ENCODE measurements at places on chromosomes 11 and 22.

DNA sequence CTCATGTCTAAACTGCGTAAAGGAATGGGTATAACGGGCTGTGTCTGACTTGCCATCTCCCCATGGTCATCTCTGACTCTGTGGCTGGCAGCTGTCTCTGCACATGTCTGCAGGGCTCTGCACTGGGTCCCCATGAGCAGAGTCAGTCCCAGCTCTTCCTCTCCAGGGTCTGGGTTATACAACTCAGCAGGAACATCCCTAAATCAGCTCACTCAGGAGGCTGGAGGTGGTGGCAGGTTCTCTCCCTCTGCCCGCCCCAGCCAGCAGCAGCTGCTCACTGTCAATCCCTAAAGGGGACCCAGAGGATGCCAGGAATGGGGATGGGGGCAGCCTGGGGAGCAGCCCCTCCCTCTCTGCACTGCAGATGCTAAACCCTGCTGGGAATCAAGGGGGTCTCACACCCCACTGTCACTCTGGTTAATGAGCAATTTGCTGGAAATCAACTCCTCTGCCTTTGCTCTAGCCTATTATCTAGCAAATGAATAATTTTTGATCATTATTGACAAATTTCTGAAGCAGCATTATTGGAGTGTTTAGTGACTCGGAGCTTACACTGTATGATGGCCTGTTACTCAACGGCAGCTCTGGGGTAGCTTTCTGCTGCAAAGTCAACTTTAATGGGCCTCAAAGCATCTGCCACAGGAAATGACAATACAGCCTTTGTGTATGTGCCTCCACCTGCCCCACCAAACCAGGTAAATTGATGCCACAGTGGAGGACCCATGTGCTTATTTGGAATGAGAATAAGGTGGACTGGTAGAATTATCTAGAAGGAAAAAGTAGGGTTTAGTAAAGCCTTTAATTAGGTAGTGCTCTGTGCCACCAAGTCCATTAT lies 55.7 kb upstream of the SHANK2 start:
- no peak for DNase-seq

GRCh38 chr11:133595998-133596590 lies 63.8 kb upstream of the OPCML start:
- DNase-seq, result no peak

- DNase-seq, result no peak
These were observed 13.7 kb downstream of the PDHX start for GRCh38 chr11:34929794-34930763.

- DNase-seq, result no peak
These were observed 91.9 kb upstream of the TMEM45B start for GRCh38 chr11:129723761-129724162.

DNA sequence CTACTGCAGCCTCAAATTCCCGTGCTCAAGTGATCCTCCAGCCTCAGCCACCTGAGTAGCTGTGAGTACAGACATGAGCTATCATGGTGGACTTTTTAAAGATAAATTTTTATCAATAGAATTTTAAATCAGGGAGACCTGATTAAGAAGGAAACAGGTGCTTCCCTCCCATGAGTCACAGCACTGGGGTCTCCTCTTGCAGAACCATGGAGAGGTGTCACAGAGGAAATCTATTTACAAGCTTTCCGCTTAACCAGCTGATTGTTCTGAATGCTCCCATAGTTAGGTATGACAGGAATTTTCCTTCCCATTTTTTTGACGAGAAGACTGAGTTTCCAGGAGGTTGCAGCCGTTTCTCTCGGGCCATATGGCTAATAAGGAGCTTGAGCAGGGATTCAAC lies 516.1 kb downstream of the MIAT start:
- DNase-seq, result no peak

DNA sequence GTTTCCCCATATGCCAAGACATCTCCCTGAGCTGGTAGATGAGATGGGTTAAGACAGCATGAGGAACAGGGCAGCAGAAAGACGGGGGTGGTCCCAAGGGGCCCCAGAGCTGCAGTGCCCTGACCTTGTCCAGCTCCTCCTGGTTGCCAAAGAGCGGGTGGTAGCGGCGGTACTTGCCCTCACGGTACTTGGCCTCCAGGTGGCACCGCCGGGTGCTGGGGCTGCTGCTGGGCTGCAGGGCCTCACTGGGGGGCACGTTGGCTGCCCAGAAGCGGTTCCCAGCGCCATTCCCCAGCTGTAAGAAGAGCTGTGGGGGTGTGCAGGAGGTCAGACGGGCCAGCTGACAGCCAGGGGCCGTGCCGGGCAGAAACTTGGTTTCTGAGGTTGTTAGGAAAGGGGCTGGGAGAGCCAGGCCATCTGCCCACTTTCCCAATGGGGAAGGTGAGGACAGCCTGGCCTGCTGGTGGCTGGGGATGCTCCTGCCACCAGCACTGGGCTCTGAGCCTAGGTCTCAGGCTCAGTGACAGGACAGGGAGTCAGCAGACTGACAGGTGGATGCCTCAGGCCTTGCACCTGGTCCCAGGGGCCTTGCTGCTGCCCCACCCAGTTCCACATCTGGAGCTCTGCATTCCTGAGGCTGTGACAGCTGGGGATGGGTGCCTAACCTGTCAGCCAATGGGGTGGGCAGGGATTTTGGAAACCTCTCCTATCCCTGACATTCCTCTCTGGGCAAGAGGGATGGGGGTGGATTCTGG lies 30.0 kb upstream of the PDE2A start:
- DNase-seq, result no peak

GRCh38 chr11:128039140-128040021 lies 548.0 kb downstream of the ETS1 start:
- DNase-seq, result peak; percentile 81

- DNase-seq, result no peak
These were observed 728.2 kb upstream of the ANO5 start for GRCh38 chr11:21464601-21465193.

GRCh38 chr11:115393950-115394349 lies 110.3 kb downstream of the CADM1 start:
- DNase-seq, result no peak

- DNase-seq, result no peak
These were observed 775.1 kb downstream of the BRD1 start for GRCh38 chr22:49052560-49052959.

DNA sequence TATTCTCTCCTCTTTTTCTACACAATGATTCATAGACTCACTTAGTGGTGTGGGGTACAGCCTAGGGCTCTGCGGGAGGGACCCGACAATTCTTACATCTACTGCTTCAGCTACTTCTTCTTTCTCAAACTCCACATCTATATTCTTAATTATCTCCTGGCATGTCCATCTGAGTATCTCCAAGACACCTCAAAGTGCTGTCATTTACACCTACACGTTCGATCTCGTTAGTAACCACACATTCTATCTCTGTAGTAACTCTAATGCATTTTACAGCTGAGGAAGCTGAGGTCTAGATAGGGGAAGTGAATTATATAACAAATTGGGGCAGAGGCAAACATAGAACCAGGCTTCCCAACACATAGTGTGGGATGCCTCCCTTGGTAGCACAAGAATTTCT lies 27.7 kb upstream of the RRM1 start:
- DNase-seq, result no peak

DNA sequence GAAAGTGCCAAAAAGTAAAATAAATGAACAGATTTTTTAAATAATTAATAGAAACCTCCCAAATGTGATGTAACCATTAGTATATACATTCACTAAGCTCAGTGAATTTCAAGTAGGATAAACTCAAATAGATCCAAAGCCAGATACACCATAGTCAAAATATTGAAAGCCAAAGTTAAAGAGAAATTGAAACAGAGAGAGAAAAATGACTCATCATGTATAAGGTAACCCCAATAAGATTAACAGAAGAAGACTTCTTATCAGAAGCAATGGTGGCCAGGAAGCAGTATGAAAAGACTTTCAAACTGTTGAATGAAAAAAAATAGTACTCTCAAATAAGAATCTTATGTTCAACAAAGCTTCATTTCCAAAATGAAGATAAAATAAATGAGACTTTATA lies 70.5 kb downstream of the LUZP2 start:
- no peak for DNase-seq

- DNase-seq, result no peak
These were observed 100.3 kb downstream of the RBFOX2 start for GRCh38 chr22:35928285-35928798.

GRCh38 chr11:29100967-29101366 lies 915.9 kb downstream of the KCNA4 start:
- no peak for DNase-seq

GRCh38 chr11:34165786-34166555 lies 60.5 kb downstream of the NAT10 start:
- DNase-seq, result no peak

DNA sequence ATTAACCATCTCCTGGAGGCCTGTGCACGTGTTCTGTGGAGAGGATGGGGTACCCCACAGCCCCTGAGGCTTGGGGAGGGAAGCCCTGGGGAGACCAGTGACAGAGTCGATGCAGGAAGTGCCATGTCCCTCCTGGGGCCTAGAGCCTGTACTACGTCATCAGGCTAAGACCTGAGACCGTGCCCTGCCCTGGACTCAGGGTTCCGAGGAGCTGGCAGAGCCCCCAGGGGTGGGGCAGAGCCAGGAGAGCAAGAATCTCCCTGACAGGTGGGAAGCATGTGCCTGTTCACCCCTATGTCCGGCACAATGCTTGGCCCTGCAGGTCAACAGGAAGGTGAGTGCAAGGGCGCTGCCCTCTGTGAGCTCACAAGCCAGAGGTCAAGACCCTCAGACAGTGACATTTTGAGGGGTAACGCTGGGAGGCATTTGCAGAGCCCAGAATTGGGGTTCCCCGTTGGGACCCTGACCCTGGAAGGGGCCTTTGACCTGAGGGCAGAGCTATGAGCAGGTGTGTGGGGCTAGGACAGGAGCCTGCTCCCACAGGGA lies 781.6 kb downstream of the BRD1 start:
- DNase-seq, result no peak

GRCh38 chr11:33574331-33574730 lies 126.3 kb downstream of the C11orf91 start:
- no peak for DNase-seq

DNA sequence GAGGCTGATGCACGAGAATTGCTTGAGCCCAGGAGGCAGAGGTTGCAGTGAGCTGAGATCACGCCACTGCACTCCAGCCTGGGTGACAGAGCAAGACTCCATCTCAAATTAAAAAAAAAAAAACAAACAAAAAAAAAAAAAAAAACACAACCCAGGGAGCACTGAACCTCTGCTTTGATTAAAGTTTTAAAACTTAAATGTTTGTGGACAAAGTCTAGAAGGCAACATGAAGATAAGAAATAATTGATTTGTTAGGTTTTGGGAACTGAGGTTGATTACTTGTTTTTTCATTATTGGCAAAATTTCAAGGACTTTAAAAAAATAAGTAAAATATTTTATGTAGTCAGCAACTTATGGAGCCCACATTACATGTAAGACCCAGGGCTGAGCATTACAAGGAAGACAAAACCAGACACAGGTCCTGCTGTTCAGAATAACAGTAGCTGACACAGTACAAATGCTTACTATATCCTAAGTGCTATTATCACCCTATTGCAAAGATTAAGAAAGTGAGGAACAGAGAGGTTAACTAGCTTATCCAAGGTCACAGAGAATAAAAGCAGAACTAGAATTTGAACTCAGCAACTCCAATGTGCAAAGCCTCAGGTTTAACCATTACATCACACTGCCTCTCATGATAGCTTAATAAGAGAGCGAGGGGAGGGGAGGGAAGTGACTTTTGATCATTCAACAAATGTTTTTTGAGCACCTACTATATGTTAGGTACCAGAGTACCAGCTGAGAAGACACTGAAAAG lies 2.3 kb upstream of the CRY2 start:
- DNase-seq, result no peak

Data from CD4-positive, alpha-beta T cell treated with Interleukin-15 for 1 hour (primary cell).